ENCODE measurements at places on chromosomes 13 and 19.

DNA sequence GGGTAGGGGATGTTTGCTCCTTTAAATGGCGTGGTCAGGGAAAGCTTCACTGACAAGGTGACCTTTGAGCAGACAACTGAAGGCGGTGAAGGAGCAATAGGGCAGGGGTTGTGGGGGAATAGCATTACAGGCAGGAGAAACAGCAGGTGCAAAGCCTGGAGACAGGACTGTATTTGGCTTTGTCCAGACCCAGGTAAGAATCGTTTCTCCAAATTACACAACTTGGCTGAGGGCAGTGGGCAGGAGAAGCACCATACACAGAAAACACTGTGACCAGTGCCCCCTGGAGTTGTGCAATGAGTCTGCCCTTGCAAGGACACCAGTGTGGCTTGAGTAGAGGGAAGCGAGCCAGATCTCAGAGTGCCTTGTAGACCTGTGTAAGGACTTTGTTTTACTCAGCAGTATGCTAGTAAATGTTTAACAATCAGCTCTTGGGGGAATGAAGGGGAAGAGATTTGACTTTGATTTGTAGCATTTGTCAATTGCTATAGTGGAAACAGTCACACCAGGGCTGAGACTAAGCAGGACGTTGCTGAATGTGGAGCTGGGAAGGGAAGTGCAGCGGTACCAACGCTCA lies 360.0 kb downstream of the DCT start:
- no peak for DNase-seq

DNA sequence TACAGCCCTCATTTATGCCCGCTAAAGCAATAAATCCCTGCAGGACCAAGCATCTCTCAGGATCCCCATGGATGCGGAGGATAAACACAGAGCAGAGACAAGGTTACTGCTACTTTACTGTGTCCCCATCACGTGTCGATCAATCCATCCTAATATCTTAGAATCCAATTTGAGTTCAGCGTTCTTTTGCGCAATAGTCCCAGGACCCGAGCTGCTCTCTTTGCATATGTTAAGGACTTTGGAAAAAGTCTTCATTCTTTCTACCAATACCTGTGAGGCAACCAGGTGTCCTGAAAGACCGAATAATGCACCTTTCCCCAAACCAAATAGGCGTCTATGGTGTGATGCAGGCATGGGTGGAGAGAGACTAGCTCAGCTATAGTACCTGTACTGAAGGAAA lies 38.0 kb upstream of the URAD start:
- DNase-seq, result no peak

DNA sequence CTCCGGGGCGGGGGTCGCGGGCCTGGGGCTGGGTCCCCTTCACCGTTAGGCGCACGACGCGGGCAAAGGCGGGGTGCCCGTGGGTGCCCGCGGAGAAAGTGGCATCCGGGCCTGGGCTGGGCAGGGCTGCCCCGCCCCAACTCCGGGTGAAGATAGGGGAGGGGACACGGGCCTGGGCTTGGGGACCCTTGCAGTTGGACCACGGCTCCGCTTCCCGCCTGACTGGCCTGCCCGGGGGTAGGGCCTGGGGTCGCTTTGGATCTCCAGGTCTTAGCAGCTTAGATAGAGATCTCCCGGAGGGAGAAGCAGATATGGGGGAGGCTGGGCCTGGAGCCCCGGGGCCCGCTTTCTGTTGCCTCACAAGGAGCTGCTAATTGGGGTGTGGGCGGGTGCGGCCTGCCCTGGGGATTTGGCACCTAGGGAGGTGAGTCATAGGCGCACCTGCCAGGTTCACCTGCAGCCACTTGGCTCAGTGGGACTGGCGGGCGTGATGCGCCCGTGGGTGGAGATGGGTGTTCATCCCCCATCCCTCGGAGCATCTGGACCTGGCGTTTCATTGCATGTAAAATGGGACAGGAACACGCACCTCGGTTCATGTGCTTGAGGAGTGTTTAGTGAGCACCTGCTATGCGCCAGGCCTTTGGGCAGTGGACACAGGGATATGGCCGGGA lies 585 bp downstream of the MAP1S start:
- DNase-seq, result peak; percentile 18

DNA sequence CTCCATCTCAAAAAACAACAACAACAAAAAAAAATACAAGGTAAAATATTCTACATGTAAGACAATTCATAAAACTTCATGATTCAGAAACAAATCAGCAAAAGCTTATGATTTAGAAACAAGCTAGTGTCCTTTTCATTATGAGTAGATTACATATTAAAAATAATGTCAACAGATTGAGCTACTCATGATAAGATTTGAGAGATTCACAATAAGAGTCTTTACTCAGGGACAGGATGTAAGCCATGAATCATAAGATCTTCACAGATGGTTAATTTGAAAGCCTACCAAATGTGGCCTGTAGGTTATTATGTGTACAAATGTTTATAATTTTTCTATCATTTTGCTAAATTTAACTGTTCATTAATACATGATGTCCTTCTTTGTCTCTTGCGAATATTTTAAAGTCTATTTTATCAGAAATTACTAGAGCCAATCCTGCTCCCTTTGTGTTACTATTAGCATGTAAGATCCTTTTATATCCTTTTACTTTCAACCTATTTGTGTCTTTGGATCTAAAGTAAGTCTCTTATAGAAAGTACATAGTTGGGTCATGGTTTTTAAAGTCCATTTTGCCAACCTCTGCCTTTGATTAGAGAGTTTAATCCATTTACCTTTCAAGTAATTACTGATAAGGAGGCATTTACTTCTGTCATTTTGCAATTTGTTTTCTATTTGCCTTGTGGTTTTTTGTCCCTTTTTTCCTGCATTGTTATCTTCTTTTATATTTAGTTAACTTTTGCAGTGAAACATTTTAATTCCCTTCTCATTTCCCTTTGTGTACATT lies 68.3 kb upstream of the RXFP2 start:
- no peak for DNase-seq

- DNase-seq, result no peak
These were observed 27.5 kb upstream of the KATNAL1 start for GRCh38 chr13:30334663-30335386.

DNA sequence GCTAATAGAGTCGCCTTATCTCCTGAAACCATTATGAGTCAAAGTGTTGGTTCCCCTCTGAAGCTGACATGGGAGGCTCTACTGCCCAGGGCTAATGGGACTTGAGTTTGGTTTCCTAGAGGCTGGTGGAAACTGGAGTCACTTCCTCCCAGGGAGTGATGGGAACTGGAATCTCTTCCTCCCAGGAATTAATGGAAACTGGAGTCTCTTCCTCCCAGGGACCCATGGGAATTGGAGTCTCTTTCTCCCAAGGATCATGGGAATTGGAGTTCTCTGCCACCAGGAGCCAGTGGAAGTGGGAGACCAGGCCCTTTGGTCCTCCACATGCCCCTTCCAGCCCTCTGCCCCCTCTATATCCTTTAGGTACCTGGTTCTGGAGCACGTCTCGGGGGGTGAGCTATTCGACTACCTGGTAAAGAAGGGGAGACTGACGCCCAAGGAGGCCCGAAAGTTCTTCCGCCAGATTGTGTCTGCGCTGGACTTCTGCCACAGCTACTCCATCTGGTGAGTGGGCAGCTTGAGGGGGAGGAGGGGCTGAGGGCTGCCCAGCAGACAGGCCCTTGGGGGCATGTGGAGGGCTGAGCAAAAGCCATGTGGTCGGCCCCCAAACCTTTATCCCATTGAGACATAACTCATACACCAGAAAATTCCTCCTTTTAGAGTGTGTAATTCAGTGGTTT lies 5.5 kb downstream of the BRSK1 start:
- DNase-seq, result no peak

DNA sequence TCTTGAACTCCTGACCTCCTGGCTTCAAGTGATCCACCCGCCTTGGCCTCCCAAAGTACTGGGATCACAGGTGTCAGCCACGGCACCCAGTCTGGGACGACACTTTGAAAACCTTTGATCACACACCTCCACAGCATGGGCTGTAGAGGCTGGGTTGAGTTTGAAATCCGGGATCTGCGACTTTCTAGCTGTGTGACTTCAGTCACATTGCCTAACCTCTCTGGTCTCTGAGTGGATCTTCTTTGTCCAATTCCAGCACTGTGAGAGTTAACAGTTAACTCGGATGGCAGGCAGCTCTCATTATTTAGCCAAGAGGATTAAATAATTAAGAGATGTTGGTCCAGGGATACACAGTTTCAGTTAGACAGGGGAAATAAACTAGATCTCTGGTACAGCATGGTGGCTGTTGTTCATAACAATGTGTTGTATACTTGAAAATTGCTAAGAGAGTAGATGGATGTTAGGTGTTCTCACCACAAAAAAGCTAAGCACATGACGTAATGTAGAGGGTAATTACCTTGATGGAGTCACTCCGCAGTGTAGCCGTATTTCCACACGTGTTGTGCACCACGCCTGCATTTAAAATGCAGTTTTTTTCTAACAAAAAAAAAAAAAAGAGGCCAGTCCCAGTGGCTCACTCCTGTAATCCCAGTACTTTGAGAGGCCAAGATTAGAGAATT lies 1.9 kb downstream of the GALP start:
- DNase-seq, result no peak

GRCh38 chr19:50662651-50663481 lies 13.6 kb downstream of the C19orf81 start:
- no peak for DNase-seq

DNA sequence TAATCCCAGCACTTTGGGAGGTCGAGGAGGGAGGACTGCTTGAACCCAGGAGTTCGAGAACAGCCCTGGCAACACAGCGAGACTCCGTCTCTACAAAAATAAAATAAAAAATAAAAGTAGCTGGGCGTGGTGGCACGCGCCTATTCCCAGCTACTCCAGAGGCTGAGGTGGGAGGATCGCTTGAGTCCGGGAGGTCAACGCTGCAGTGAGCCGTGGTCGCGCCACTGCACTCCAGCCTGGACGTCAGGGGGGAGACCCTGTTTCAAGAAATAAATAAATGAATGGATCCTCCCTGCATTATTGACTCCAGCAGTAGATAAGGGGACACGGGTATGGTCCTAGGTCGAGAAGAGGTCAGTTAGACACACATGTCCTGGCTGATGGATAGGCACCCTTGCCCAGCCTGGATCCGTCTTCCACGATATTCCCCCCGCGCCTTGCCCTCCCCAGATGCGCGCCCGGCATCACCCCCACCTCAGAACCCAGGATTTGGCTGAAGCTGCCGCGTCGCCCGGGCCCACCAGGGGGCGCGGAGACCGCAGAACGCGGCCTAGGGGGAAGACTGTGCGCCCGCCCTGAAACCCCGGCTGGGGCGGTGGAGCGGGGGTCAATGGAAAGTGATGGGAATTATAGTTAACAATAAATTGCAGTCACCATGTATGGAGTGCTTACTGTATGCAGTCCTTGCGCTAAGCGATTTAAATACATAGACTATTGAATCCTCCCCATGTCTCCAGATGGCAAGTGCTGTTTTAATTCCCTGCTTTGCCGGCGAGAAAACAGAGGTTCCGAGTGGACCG lies 2.1 kb upstream of the HOOK2 start:
- peak; percentile 69 for DNase-seq

DNA sequence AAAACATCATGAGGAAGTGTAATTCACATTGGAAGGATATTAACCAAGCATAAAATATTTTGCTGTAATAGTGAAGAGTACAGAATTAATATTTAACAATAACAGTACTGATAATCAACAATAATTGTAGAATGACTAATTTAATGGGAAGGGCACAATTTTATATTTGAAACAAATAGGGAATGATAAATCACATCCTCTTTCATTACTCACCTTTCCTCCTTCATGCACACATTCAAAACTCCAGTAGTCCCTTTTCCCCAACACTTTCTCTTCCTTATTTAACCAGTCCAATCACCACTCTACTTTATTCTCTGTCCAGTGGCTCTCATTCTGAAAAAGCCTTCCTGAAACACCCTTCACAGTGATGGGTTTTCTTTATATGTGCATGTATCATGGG lies 110.8 kb upstream of the POSTN start:
- no peak for DNase-seq

DNA sequence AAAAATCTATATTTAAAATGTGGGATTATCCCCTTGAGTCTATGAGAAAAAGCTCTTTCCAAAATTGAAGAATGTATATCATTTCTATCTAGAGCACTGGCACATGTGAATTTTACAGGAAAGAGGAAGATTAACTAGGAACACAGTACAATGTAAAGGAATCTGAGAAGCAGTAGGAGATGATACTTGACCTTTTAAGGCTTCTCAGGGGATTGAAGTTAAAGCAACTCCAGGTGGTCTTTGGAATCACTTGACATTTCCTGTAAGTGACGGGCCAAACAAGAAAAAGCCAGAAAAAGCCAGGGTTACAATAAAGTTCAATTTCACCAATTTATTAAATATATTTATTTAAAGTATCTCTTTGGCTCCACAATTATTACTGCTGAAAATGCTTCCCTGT lies 1373.9 kb downstream of the OLFM4 start:
- DNase-seq, result no peak

DNA sequence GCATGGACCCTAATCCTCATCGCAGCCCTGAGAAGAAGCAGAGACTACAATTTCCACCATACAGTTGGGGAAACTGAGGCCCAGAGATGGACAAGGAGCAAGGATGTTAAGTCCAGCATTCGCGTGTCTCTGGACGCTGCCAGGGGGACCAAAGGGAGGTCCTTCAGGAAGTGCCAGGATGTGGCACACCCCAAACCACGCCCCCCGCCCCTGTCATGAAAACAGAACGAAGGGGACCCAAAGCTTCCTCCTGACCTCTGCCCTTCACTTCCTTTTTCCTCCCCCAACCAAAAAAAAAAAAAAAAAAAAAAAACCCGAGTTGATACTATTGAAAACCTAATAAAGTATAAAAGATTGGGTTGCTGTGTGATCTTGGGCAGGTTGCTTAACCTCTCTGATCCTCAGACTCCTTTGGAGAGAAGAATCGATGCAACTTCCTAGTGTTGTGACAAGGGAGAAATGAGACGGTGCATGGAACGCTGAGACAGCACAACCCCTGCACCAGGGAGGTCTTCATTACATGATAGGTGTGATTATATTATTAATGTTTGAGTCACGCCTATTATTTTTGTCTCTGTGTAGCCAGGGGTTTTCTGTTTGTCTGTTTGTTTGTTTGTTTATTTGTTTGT lies 2.7 kb upstream of the ZBTB7A start:
- no peak for DNase-seq

DNA sequence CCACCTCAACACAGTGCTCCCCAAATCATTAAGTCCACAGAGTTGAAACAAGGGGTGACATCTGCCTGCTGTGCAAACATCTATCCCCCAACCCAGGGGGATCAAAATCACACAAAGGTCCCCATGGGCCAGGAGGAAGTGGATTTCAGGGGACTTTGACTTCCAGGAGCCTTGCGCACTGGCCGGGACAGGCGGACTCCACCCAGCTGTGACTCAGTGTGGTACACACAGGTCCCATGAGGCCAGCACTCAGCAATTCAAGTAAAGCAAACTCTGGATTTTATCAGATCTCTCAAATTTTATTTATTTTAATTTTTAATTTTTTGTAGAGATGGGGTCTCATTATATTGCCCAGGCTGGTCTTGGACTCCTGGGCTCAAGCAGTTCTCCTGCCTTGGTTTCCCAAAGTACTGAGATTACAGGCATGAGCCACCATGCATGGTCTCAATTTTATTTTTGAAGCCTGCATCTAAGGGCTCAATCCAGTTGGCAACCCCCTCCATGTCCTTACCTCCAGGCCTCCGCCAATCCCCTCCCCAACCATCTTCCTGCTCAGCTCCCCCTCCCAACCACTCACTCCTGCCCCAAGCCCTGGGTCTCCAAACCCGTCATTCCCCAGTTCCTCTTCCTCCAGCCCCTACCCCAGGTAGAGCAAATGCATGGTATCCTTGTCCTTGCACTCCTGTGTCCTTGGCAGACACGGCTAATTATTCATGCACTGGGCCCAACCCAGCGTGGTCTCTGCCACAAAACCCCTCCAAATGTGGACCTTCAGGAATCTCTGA lies 18.2 kb downstream of the ARHGAP33 start:
- DNase-seq, result no peak

Data from activated CD4-positive, alpha-beta T cell treated with anti-CD3 and anti-CD28 coated beads, Interleukin-2, amount 50 U/mL, for 24 hours (primary cell).